ENCODE measurements at places on chromosomes 7 and 10. TPM values are rescaled to one million over a fixed set of nuclear protein-coding genes. Genes with fewer than 3 reads are reported as not detected.

DNA sequence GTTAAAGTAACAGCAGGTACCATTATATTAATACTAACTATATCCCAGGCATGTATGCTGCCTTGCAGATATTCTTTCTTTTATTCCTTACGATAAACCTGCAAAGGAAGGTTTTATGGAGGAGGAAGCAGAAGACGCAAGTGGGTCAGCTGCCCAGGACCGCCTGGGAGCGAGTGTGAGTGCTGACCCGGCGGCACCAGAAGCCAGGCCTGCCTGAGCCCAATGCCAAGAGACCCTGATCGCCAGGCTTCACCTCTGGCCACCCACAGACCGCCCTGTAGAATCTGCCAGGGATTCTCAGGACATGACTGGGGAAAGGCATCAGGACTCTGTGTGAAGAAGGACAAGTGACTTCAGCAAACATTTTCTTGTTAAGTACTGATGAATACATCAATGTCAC is 26.3 kb downstream of the PITRM1 start:
- no peak for DNase-seq

DNA sequence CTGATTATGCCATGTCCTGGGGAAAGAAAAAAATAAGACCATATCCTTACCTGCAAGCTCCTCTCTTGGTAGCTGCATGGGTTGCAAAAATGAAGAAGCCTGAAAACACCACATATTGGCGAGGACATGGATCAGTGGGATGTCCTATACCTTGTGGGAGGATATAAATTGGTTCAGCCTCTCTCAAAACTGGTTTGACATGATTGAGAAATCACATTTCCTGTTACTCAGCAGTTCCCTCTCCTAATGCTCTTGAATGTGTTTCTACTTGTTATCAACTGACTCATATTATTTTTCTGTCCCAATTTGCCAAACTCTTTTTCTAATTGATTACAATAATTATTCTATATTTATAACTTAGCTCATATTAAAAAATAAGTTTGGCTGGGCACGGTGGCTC is 380.2 kb downstream of the EXOC4 start:
- no peak for DNase-seq

DNA sequence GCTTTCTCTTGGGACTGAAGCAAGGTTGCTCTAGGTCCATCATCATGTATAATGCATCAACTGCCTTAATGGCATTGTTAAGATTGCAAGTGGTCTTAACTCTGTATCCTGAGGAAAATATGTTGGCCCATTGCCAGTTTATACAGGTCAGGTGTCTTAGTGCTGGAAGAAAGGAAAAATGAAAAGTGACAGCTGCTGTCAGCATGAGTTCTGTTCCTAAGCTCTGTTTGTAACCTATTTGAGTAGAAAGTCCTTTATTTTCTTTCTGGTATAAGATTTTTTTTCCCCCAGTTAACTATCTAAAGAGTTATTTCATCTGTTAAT is 127.2 kb downstream of the SRI start:
- DNase-seq, result no peak

GRCh38 chr7:20164425-20165145 is 52.6 kb downstream of the MACC1 start:
- no peak for DNase-seq

- DNase-seq, result no peak
Observed at GRCh38 chr10:72039377-72039776, 49.0 kb downstream of the SPOCK2 start.

- peak; percentile 79 for DNase-seq
Observed at GRCh38 chr10:79445977-79446757, 743 bp upstream of the ZCCHC24 start.

DNA sequence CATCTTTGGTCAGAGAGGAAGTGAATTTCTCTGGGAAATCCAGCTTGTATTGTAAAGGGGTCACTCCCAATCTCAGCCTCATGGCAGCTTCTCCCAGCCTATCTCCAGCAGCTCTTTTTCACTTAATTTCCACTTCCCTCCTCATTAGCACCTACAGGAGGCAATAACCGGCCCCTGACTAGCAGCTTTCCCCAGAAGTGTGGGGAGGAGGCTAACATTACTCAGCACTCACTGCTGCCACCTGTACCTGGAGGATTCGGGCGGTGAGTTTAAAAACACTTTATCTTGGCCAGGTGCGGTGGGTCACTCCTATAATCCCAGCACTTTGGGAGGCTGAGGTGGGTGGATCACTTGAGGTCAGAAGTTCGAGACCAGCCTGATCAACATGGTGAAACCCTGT is 3.8 kb downstream of the NODAL start:
- no peak for DNase-seq

- DNase-seq, result no peak
Observed at GRCh38 chr7:6725003-6725402, 18.3 kb upstream of the ZNF12 start.

DNA sequence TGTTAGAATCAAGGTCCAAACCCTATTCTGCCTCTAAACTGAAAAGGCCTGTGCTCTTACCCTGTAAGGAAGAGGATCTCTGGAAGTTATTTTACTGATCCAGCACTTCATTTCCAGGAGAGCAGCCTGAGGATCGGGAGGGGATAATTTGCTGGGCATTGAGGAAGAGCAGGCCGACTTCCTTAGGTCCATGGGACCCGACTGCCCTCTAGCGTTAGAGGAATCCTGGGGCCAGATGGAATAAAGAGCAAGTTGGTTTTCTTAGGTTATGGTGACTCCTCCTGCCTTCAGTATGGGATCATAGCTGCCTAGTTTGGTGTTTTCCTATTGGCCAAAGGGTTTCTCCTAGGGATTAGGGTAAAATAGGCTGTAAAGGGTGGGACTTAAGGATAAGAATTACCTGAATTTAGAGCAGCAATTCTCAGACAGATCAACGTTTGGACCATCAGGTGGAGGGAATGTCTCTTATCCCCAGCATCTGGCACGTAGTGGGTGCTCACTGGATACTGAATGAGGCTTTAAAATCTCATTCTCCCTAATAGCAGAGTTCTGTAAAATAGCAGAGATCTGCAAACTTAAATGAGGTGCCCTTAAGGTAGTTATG is 40.0 kb upstream of the SORBS1 start:
- DNase-seq, result peak; percentile 64

DNA sequence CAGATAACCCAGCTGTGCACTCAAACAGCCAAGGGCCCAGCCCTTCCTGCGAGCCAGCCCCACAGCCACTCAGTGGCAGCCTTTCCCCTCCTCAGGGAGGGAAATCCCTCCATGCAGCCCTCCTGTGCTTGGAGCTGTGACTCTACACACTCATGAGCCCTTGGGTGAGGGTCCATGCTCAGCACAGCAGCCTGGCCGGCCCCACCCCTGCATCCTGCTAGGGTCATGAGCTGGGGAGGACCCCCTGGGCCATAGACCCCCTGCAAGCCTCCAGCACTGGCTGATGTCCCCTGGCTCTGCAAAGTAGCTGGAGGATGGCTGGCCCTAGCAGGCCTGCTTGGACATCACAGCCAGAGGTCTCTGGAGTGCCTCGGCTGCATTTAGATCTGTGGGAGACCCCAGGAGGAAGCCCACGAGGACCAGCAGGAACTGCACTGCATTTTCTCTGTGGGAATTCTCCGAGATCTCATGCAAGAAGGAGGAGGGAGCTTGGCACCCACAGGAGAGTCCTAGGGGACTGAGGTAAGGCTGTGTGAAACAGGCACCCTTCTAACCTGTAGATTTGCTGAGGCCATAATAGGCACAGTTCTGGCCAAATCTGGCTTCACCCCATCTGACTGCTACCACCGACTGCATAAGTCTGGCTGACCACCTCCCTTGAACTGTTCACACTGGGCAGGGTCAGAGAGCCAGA is 17.4 kb downstream of the TMEM273 start:
- DNase-seq, result no peak

DNA sequence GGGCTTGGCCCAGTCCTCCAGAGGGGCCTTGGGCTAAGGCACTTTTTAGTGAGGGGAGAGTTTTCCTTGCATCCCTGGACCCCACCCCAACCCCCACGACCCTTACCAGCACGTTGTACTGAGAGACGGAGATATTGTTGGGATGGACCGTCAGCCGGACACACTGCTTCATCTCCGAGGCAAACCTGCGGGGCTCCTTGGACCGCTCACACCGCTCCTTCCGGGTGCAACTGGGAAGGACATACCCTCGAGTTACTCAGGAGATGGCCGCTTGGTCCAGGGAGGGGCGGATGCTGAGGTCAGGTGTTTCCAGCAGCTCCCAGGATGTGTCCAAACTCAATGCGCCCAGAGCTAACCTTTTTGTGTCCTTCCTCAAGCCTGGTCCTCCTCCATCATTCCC is 348.0 kb downstream of the PLXNA4 start:
- DNase-seq, result no peak

- DNase-seq, result no peak
Observed at GRCh38 chr10:49280001-49280408, 19.0 kb upstream of the C10orf71 start.

DNA sequence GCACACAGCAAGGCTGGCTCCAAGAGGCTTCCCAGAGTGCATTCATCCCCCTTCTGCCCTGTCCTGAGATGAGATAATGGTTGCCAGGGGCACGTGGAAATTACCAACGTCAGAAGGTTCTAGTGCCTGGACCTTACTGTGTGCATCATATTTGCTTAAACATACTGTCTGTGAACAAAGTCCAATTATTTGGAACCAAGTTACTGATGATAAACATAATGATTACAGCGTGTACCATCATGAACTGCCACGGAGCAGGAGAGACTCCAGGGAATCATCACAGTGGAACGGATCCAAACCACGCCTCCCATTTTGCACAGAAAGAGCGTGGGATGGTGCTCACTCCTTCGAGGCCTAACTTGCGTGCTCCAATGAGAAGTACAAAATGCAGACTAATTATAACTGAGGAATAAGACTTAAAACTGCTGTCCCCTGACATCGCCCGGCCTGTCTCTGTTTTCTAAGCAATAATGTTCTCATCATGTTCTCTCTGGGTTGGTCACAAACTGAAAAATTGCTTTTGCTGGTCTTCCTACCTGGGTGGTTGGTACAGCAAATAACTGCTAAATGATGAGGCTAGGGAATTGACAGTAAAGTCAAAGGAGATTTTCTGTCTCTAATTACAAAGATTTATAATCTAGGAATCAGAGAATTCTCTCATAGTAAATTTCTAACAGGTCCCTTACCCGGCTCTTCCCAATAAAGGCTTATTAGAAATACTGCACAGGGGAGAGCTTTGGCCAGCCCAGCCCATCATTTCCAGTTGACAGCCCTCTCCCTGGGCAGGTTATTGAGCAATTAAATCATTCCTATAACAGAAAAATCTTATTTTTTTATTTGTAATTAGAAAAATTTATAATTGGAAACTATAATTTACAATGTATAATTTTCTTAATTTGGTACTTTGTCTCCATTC is 182.2 kb downstream of the CAMK1D start:
- no peak for DNase-seq

DNA sequence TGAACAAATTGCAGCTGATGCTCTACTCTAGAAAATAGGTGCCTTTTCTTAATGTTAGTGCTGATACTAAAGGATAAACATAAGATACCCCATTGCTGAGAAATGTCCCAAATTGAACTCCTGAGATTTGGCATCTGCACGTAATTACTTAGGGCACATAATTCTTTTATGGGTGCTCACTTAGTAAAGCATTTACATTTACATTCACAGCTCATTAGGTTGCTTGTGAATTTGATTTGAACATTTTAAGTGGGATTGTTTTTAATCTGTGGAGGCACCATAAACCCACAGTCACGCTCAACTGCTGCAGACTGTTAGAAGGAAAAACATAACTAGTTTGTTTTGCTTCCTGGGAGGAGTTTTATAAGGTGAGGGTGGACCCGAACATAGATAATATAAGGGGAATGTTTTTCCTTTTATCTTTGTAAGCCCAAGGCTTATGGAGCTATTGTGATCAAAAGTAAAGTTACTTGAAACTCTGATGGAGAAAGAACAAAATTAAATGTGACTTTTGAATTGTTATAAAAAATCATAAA is 560.8 kb downstream of the REEP3 start:
- no peak for DNase-seq

GRCh38 chr10:3542185-3542611 is 242.8 kb downstream of the KLF6 start:
- DNase-seq, result no peak

- no peak for DNase-seq
Observed at GRCh38 chr10:70515035-70515667, 36.6 kb downstream of the PALD1 start.

DNA sequence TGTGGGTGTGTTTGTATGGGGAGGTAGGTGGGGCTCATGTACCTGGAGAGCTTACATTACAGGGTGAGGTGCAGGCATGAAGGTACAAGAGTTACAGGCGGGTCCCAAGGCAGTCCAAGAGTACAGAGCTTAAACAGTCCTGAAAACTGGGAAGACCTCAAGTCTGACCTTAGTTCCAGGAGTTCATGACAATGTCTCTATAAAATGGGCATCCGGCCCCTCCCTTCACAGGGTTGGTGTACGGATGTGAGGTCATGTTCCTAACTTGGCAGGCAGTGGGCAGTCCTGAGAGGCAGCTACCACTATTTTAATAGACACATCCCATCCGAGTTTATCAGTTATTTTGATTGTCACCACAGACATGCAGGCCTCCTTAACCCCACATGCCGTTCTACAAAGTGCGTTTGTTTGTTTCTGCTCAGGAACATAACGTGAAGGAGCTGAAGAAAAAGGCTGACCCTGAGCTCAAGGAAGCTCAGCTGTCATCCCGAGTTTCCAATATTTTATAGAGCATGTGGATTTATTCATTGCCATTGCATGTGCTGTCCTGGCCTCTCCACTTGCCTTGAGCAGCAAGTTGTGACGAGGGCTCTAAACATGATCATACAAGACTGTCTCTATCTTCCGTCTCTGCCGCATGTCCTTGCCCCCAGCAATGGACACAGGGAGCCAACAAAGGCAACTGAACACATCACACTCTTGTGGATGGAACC is 647.5 kb upstream of the IGFBP3 start:
- DNase-seq, result no peak

GRCh38 chr7:44218418-44219201 is 17.8 kb downstream of the YKT6 start:
- no peak for DNase-seq

GRCh38 chr7:155482511-155483183 is 24.7 kb downstream of the EN2 start:
- DNase-seq, result no peak

EXOSC1 gene
- polyA plus RNA-seq, result 41.0 TPM

SEC31B gene
- polyA plus RNA-seq, result 20.2 TPM

SUN3 gene
- polyA plus RNA-seq, result not detected

NAT16 gene
- 0.18 TPM for polyA plus RNA-seq

CLDN3 gene
- 62.9 TPM for polyA plus RNA-seq

Measured in left renal pelvis (tissue), 4 donors.